Stimulated activated CD4-positive, alpha-beta T cell treated with anti-CD3 and anti-CD28 coated beads, Interleukin-12 subunit alpha, Interleukin-12 subunit beta, amount 100 ng/mL, for 48 hours (primary cell): ENCODE measurements at places on chromosomes 6 and 20.

DNA sequence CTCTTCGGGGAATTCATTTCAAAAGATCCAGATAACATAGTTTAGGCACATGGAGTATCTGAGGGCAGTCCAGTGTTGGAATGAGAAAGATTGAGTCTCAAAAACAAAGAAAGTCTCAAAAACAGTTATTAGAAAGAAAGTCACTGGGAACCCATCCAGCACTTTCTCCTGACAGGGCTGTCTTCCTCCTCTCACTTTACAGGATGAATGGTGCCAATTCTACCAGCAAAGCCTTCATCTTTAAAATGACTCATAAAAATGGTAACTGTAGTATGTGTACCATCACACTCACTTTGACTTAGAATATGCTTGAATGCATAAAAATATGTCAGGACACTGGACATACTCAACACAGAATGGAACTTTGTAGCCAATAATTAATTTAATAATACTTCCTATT is 71.3 kb downstream of the SLC22A3 start:
- DNase-seq = no peak

DNA sequence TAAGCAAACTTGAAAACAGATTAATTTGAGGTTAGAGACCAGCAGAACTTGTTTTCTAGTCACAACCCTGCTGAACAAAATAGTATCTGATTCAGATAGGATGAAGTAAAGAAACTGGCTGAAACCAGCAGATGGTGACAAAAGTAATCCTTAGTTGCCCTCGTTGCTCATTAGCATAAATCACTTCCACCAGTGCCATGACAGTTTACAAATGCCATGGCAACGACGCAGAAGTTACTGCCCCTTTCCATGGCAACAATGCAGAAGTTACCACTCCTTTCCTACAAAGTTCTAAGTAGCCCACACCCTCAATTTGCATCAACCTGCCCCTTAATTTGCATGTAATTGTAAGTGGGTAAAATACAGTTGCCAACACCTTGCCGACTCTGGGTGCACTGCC is 23.7 kb downstream of the SNRPB start:
- no peak for DNase-seq

DNA sequence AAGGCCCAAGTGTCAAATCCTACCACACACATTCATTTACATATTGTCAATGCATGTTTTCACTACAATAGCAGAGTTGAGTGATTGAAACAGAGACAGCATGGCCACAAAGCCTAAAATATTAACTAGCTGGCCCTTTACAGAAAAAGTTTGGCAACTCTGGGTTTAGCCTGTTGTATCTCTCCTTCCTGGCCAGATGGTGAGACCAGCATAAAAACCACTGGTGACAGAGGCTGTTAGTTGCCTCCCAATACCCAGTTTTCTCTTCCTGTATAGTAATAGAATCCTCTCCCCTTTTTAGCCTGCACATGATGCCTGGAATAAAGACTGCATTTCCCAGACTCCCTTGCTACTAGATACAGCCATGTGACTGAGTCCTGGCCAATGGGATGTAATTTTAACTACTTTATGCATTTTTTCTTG is 100.0 kb upstream of the TAB2 start:
- no peak for DNase-seq

- DNase-seq = no peak
Measured at GRCh38 chr6:156917213-156917612, 140.0 kb downstream of the ARID1B start.

DNA sequence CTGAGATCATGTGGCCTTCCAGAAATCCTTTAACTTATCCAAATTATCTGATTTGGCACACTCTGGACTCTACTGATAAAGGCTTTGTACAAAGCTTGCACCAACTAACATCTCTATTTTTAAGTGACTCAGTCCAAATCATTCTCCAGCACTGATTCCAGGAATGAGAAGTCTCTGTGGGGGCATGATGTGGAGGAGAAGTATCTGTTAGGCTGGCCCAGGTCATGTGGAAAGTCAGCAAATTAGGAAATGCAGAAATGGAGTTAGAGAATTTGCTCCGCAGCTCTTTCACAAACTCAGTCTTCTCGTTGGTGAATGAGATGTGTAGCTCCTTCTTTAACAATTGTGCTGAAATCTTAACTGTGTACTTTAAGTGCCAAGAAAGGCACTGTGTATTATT is 165.7 kb downstream of the ZNF217 start:
- DNase-seq = no peak

DNA sequence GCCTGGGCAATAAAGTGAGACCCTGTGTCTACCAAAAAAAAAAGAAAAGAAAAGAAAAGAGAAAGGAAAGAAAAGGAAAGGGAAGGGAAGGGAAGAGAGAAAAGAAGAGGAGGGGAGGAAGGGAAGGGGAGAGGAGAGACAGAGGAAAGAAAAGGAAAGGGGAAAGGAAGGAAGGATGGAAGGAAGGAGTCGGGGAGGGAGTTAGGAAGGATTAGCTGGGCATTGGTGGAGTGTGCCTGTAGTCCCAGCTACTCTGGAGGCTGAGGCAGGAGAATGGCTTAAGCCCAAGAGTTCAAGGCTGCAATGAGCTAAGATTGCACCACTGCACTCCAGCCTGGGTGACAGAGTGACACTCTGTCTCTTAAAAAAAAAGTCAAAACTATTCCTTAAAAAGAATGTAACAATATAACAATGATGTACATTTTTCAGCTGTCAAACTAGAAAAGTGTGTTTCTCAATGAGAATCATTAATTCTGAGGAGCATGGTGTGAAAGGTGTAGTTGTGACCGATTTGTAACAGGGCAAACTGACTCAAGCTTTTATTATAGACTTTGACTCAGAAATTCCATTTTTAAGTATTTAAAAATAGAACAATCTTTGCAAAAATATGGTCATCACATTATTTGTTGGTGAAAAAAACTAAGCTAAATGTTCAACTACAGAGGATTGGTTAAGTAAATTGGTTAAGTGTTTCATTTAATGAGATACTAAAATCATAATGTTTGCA is 14.7 kb downstream of the SNRPB start:
- no peak for DNase-seq

DNA sequence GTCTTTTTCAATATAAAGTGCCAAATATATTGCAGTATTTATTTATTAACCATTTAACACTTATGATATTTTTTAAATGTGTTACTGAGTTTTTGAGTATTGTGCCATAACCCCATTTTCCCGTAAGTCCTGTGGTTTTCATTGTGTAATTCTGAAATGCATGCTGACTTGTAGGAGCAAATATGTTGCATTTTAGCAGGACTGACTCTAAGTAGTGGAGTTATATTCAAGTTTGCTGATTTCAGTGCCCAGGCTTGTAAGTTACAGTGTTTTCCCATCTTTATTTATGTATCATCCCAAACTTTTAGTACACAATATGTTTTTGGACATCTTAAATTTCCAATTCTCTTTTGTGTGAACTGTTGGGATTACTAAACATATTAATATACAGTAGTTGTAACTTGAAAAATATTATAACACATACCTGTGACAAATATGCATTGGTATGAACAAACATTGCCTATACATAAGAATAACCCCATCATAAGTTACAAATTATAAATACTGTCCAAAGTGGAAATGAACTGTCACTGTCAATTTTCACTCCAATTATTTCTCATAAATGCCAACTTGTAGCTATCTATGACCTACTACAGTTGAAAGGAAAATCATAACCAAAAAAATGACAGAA is 179.3 kb upstream of the RUNX2 start:
- no peak for DNase-seq

DNA sequence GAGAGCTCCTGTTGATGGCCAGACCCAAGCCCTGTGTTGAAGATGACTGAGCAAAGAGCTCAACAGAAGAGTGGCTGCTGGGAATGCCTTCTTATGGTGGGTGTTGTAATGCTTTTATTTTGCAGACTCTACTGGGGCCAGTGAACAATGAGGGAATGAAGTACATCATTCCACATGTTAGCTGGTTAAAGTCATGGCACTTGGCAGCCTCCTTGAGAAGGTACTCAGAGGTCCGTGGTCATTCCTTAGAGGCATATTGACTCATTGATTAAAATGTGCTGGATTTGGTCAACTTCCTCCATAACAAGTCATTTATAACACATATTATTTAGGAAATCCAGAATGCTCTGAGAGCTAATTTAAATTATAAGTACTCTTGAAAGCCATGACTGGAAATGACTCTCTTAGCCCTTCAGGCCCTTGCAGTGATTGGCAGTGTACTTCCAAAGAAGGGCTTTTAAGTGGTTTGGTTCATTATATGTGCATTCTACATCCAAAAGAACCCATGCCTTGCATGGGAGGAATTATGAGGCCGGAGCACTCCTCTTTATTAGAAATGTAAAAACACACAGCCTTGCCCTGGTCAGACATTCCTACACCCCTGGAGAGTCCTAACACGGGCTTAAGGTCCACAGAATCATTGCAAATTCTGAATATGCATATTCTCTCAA is 976.9 kb downstream of the KIF16B start:
- DNase-seq = no peak

GRCh38 chr6:144331491-144331969 is 46.4 kb downstream of the UTRN start:
- DNase-seq = no peak

DNA sequence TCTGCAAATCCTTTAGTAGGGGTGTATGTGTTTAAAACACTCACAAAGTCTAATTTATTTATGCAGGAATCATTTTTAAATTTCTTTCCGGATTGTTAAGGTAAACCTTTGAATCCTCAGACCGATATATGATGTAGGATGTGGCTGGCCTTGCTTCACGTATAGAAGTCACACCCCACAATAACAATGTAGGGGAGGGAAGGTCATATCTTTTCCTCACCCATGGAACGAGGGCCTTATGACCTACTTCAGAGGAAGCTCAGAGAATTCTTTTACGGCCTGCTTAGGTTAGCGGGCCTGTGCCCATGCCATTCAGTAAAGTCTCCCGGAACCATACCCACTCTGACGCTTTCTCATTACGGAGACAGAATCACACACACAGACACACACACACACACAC is 102.9 kb downstream of the MAP3K7 start:
- DNase-seq = no peak

- no peak for DNase-seq
Measured at GRCh38 chr6:111784433-111784832, 88.8 kb downstream of the FYN start.

GRCh38 chr6:17331238-17331637 is 50.1 kb downstream of the RBM24 start:
- no peak for DNase-seq

- DNase-seq = no peak
Measured at GRCh38 chr6:106785298-106785697, 155.9 kb downstream of the QRSL1 start.

- no peak for DNase-seq
Measured at GRCh38 chr20:36959242-36959641, 7.7 kb upstream of the SAMHD1 start.

GRCh38 chr6:145137425-145137824 is 597.9 kb downstream of the EPM2A start:
- DNase-seq = no peak

DNA sequence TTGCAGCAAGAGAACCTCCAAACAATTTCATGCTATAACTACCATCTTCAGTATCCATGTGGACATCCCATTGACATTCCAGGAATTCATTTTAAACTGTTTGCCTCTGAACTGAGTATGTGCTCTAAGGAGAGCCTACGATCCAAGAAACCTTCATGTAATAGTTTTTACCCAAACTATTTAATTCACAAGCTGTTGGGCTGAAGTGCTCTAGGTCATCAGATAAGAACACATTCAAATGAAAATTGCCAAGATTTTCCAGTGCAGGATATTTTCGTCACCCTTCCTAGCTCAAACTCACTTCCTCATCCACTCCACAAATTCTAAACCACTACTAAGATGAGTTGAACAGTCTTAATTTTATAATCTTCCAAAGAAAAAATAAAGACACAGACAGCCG is 12.8 kb downstream of the RSPO3 start:
- no peak for DNase-seq

DNA sequence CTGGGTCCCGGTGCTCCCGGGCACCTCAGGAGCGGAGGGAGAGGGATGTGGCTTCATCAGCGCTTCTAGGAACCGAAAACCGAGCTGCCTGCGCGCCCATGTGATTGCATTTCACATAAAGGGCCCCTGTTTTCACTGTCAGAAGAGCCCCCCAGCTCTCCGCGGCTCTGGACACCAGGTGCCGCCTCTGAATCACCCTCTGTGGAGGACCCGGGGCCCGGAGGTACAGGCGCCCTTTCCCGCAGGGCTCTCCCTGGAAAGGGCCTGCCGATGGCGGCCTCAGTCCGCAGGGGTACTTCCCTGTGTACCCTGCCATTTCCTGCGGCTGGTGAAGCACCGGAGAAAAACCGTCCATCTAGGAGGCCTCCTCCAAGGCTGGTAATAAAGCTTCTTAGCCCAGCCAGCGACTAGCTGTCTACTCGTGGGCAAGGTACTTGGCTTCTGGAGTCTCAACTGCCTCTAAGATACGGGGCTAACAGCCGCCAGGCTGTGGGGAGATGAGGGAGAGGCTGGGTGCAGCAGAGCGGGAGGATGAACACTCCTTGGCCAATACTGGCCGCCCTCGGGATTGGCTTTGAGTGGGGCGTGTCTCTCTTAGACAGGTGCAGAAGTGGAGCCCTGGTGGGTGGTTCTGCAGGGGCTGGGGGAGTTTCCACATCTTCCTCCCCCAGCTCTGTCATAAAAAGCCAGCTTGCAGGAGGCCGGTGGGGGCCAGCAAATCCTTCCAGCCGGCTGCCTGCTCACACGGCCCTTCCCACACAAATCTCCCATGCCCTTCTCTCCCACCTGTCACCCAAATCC is 1.6 kb downstream of the PPP1R16B start:
- DNase-seq = no peak
